ENCODE measurements at places on chromosomes 2 and 18.

DNA sequence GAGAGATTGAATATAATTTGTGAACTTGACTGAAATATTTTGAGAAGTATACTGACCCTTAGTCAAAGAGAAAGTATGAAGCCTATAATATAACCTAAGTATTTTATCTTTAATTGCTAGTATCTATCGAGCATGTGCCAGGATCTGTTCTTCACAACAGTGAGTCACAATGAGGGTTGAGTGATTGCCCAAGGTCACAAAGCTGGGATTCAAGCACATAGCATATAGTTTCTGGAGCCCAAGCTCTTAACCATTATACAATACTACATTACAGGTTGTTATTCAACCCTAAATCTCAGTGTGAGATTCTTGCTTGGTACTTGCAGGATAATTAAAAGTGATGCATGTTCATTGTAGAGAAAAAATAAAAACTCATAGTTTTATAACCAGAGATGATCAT lies 97.2 kb downstream of the RAB3GAP1 start:
- DNase-seq = peak; percentile 45

DNA sequence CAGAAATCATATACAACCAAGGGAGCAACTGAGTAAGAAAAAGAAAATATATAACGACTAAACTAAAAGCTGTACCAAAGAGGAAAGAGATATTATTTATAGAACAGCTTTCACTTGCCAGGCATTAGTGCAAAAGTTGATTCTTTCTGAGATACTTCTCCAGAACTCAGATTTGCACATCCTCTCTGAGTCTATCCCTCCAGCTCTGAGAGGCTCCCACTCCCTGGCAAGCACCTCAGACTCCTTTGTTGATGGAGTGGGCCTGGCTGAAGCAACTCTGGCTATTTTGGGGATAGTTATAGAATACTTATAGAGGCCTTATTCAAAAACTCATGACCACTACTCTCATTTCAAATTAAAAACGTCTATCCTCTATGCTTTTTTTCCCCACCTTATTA lies 501.6 kb upstream of the TNP1 start:
- DNase-seq = no peak

DNA sequence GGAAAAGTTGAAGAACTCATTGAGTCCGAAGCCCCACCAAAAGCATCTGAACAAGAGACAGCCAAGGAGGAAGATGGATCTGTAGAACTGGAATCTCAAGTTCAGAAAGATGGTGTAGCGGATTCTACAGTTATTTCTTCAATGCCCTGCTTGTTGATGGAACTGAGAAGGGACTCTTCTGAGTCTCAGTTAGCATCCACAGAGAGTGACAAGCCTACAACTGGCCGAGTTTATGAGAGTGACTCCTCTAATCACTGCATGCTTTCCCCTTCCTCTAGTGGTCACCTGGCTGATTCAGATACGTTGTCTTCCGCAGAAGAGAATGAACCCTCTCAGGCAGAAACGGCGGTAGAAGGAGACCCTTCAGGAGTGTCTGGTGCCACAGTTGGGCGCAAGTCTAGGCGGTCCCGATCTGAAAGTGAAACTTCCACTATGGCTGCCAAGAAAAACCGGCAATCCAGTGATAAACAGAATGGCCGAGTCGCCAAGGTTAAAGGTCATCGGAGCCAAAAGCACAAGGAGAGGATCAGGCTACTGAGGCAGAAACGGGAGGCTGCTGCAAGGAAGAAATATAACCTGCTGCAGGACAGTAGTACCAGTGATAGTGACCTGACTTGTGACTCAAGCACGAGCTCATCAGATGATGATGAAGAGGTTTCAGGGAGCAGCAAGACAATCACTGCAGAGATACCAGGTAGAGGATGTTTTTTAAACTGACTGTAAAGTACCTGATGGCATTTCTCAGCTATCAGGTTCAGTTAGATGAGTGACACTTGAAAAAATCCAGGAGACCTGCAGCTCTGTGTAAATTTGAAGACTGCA lies 111.9 kb downstream of the HAUS1 start:
- DNase-seq = no peak

- no peak for DNase-seq
These were observed 58.3 kb upstream of the KCNG2 start for GRCh38 chr18:79739440-79739778.

DNA sequence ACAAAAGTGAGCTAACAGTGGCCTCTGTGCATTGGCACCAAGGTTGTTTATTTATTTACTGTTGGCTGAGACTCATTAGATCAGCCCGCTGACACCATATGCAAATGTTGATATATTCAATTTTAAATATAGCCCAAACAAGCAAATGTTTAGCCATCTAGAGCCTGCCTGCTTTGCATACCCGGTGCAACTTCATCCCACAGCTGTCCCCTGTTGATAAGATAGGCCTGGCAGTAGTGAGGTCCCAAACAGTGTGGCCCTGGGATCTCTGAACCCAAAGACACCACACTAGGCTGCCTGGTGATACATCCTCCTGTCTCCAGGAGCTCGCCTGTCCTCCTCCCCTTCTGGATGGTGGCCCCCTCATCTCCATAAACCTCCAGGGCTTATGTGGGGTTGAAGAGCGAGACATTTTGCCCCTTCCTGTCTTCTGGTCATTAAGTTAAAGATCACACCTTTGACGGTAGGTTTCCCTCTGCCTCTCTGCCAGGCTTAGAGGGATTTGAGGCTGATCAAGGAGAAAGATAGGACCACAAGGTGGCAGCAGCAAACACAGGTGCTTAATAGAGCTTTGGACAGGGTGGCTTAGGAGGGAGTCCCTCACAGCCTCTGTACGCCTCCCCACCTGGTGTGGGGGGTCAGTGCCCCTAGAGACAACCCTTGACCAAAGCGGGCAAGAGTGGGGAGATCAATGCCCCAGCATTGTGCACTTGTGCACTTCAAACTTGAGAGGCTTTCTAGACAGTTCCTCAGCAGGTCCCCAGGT lies 23.7 kb upstream of the MYO5B start:
- peak; percentile 33 for DNase-seq

DNA sequence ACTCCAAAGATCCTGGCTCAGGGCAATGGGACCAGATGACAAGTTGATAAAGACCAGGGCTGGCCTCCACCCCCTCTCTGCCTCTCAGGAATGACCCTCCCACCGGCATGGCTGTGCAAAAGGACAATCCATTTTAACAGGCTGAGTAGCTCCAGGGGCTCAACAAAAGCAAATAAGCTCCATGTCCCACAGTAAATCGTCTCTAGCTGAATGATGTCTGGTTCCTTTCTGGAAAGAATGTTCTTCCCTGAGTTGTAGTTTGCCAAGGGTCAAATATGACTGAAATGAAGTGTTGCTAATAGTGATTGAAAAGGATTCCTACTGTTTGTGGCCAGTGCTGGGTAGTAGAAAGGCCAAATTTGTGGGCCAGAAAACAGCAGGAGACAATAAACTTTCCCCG lies 434.4 kb upstream of the ETAA1 start:
- no peak for DNase-seq

- DNase-seq = no peak
These were observed 149.0 kb upstream of the EPC2 start for GRCh38 chr2:148495586-148495985.

DNA sequence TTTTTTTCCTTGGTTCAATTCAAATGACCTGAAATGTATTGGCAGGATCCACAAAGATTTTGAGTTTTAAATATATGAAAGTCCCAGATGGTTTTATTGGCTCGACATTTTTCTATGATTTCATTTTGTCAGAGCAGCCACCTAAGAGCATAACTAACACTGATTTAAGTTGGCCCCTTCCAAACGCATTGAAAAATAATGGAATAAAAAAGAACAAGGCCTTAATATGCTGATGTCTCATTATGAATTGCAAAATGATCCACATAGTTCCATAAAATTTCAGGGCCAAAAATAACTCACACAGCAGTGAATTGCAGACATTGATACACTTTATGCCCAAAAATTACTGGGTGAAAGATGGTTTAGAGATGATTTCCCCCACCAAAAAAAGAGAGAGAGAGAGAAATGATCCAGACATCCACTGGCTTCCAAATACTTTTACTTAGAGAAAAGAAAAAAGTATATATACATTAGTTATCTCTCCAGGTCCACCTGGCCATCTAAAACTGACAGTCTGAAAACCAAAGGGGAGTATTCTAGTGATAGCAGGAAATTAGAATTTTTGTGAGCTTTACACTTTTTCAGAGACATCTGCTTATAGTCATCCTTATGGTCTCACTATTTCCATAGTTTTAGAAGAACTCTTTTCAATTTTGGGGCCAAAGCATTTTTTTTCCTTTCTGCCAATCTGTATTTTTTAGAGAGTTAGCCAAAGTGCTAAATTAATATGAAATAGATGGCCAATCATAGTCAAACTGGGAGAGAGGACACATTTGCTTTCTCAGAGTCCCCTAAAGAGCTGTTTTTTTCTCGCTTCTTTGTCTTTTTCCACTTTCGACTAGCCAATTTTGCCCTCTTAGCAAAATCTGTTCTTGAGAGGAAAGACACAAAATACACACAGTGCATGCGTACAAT lies 213.5 kb upstream of the RND3 start:
- no peak for DNase-seq

DNA sequence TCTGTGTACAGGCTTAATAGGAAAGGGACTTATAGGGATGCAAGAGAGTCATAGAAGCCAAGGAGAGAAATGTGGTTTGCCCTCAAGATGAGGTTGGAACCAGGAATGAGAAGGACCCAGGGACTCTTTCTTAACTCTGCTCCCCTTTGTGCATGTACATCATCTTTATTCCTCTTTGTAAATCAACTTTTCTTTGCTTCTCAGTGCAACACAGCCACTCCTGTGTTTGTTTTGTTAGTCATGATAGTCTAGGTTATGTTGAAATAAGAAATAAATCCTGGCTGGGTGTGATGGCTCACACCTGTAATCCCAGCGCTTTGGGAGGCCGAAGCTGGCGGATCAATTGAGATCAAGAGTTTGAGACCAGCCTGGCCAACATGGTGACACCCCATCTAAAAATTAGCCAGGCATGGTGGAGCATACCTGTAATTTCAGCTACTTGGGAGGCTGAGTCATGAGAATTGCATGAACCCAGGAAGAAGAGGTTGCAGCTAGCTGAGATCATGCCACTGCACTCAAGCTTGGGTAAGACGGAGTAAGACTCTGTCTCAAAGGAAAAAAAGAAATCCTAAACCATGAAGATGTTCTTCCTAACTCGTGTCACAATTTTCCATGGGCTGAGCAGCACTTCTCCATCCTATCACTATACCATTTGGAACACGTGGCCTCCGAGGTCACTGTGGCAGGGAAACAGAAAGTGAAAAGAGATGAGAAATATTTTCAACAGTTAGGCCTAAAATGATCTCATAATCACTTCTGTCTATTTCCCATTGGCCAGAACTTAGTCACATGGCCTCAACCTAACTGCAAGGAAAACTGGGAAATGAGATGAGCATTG lies 73.0 kb upstream of the TMEM17 start:
- peak; percentile 95 for DNase-seq

GRCh38 chr2:64996871-64997307 lies 7.7 kb downstream of the SLC1A4 start:
- DNase-seq = no peak
